ENCODE measurements at places on chromosomes 6 and 20.

GRCh38 chr20:4443016-4443415 lies 278.7 kb upstream of the PRND start:
- no peak for DNase-seq

DNA sequence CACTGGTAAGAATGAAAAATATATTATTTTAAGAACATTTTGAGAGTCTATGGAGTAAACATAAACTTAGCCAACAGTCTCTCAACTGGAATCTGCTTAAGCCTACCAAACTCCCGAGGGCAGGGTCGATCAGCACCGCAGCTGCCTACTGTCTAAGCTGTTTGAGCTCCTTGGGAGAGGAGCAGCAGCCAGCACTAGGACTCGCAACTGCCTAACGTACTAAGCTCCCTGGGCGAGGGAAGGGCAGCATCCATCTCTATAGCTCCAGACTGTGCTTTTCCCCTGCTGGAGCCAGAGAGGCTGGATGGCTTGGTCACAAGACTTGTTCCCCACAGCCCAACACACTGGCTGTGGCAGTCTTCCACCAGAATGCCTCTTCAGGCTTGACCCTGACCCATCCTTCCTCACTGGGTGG lies 96.4 kb downstream of the MOXD1 start:
- no peak for DNase-seq

DNA sequence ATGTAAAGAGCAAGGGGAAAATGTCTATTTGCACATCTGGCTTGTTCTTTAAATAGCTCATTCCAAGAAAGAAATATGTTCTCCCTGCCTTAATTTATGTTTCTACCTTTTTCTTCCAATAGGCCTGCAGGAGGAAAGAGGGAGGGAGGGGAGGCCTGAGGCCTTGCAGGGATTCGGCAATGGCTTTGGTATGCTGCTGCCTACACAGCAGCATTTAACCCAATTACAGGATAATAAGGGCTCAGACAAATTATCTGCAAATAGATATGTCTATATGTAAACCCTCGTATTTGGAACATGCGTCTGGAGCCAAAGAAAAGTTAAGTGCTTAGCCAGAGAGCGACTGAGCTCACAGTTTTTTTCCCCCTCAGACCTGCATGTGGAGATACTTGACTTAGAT lies 277.2 kb downstream of the CDC5L start:
- no peak for DNase-seq

DNA sequence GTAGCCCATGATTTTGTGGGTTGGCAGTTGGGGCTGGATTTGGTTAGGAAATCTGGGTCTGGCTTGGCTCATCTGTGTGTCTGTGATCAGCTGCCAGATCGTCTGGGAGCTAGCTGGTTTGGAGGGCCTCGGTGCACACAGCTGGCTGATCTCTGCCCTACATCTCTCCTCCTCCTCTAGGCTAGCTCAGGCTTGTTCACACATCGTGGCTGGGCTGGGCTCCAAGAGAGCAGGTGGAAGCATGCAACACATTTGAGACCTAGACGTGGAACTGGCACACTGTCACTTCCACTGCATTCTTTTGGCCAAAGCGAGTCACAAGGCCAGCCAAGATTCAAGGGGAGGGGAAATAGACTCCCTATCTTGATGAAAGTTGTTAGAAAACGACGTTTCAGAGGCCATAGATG lies 15.9 kb downstream of the NDUFAF5 start:
- DNase-seq = no peak

- no peak for DNase-seq
These were observed 150.8 kb upstream of the TMEM170B start for GRCh38 chr6:11386726-11387125.

GRCh38 chr6:125477156-125477555 lies 175.4 kb upstream of the HDDC2 start:
- no peak for DNase-seq

All from stimulated activated CD4-positive, alpha-beta T cell treated with anti-CD3 and anti-CD28 coated beads, TNF-alpha, amount 100 ng/mL, for 48 hours (primary cell).